ENCODE measurements at places on chromosomes 3 and 15. TPM values are rescaled to one million over a fixed set of nuclear protein-coding genes. Genes with fewer than 3 reads are reported as not detected.
A peak's percentile ranks its signal among the peaks of the same experiment; 100 is the strongest.

TRAIP gene
- polyA plus RNA-seq = 3.7 TPM

DNA sequence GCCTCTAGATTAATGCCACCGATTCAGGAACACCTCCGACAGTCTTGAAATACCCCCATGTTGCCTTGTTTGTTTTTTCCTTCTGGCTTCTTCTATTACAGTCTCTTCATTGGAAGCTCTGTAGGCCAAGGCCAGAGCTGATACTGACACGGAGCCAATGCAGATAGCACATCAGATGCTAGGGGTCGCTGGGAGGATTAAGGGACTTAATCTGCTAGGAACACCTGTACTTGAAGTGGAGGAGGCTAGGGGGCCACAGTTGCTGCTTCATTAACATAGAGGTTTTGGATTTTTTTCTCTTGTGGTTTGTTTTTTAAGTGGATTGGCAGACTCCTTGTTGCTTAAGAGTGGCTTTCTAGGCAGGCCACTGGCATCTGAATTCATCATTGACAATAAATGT lies 49.6 kb downstream of the PARP14 start:
- no peak for DNase-seq

DNA sequence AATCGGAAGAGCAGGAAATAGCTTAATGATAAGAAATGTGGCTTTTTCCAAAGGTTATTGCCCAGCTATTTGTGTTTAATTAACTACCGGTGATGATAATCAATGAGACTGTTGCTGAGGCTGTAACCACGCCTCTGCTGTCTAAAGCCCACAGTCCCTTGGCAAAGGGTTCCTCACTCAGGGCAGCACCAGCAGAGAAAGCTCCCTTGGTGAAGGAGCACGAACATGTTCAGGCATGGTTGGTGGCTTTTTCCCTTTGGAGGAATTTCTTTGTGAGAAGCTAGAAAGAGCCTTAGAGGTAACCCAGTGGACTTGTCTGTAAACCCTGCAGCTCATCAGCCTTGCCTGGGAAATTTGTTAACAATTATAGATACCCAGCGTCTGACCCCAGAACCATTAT lies 7.5 kb upstream of the ST6GAL1 start:
- DNase-seq = no peak

ZBED2 gene
- polyA plus RNA-seq = 0.12 TPM

- no peak for DNase-seq
These were observed 4.5 kb upstream of the IP6K1 start for GRCh38 chr3:49790626-49791411.

- DNase-seq = no peak
These were observed at the start of gene ADIPOQ for GRCh38 chr3:186842426-186843038. ADIPOQ (plus strand) TSS chr3:186842710; CDS start chr3:186853059, 10,349 bp downstream.

GRCh38 chr3:66386925-66387650 lies 113.7 kb downstream of the LRIG1 start:
- DNase-seq = peak; percentile 60

CCDC54 gene
- polyA plus RNA-seq = not detected

DNA sequence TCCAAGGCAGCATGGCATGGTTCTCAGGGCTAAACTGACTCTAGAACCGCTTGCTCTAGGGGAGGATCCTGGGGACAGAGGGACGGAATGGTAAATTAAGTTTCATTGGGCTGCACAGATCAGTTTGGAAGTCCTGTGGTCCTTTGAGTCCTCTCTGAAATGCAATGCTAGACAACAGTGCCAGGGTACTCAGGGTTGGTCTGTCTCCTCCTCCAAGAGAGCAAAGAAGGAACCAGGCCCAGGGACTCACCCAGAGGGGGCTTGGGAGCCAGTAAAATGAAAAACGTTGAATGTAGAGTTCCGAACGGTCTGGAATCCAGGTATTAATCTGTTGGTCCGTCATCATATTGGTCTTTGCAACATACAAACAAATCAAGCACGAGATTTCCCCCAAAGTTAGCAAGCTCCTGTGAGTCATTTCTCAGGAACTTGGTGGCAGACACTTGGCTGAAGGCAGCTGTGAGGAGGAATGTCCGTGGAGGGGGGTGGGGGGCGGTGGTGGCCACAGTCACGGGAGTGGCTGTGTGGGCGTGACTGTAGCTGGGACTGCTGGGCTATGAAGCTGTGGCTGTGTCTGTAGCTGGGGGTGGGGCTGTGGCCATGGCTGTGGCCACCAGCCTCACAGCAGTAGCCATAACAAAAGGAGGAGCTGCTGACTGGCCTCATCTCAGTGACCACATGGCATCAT lies 361.0 kb downstream of the SHQ1 start:
- no peak for DNase-seq

GRCh38 chr3:125073390-125073905 lies 17.7 kb upstream of the HEG1 start:
- DNase-seq = no peak

DNA sequence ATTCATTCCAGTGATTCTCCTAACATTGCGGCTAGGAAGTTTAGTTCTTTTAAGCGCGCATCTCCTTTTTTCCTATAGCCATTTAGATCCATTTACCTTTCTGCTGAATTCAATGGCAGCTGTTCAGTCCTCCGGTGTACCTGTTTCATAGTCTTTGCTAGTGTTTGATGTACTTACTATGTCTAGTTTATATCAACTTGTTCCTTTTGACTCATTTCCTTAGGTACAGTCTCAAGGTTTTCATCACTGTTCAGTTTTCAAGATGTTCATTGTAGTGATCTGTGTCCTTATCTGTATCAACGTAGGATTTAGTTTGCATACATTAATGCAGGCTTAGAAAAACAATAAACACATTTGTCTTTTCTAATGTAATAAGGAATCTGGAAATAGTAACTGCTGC lies 59.0 kb upstream of the MBNL1 start:
- DNase-seq = no peak

- DNase-seq = no peak
These were observed 48.1 kb downstream of the GRK7 start for GRCh38 chr3:141811348-141811747.

CADPS gene
- polyA plus RNA-seq = not detected

Measured in naive B cell (primary cell).